ENCODE measurements at places on chromosomes 1 and 21. TPM values are rescaled to one million over a fixed set of nuclear protein-coding genes. Genes with fewer than 3 reads are reported as not detected.

Gene BECN2
- total RNA-seq: not detected

Gene RFX5
- 24.7 TPM for total RNA-seq

Gene LRRC39
- total RNA-seq: 0.20 TPM

Gene LAMB3
- 23.2 TPM for total RNA-seq

Gene ST3GAL3
- total RNA-seq: 2.9 TPM

Gene KRTAP12-2
- total RNA-seq: not detected

Gene MMEL1
- not detected for total RNA-seq

Gene LRP8
- total RNA-seq: 45.8 TPM

Gene PKNOX1
- total RNA-seq: 8.6 TPM

Gene WNT3A
- 0.08 TPM for total RNA-seq

Gene ZFP69
- not detected for total RNA-seq

Gene PRR9
- not detected for total RNA-seq

Gene C8B
- total RNA-seq: not detected

Gene KLF18
- total RNA-seq: not detected

Gene TMPRSS15
- total RNA-seq: not detected

Gene CD5L
- not detected for total RNA-seq

Gene SH2D2A
- 5.0 TPM for total RNA-seq

Gene ADAMTS5
- not detected for total RNA-seq

Gene LMX1A
- not detected for total RNA-seq

Gene RNU1-3
- total RNA-seq: not detected

Gene ADGRL4
- not detected for total RNA-seq

Gene CENPL
- total RNA-seq: 11.2 TPM

Data from A549 treated with ZK216348 at 1 μM for 4 hours (cell line).